Osteoblast (primary cell): ENCODE measurements at places on chromosomes 3 and 15. TPM values are rescaled to one million over a fixed set of nuclear protein-coding genes. Genes with fewer than 3 reads are reported as not detected.

Gene IL17RC
- 42.1 and 47.0 TPM in 2 replicates for total RNA-seq

Gene IMPG2
- 0.29 and 0.36 TPM in 2 replicates for total RNA-seq

Gene REC114
- not detected in 2 replicates for total RNA-seq

Gene ACTC1
- total RNA-seq = not detected in 2 replicates

Gene WDR93
- total RNA-seq = under 0.01 and 0.36 TPM in 2 replicates

Gene GRM7
- total RNA-seq = not detected in 2 replicates

Gene PPP1R14D
- total RNA-seq = not detected in 2 replicates

Gene OR5K4
- not detected in 2 replicates for total RNA-seq

Gene PLCB2
- under 0.01 TPM in 2 replicates for total RNA-seq

Gene MCF2L2
- total RNA-seq = under 0.01 TPM in 2 replicates

Gene MAGI1
- 61.0 and 66.6 TPM in 2 replicates for total RNA-seq

Gene GP9
- total RNA-seq = not detected in 2 replicates

Gene INSYN1
- 3.8 and 4.7 TPM in 2 replicates for total RNA-seq

Gene CADM2
- total RNA-seq = 0.29 TPM in 1 of 2 replicates, not detected in the other

Gene APBA2
- 6.2 and 8.8 TPM in 2 replicates for total RNA-seq

Gene CLDN16
- under 0.01 TPM in 1 of 2 replicates, not detected in the other for total RNA-seq

Gene CLDN18
- not detected in 2 replicates for total RNA-seq

Gene CERS3
- total RNA-seq = not detected in 2 replicates

Gene UBA7
- 76.7 and 81.3 TPM in 2 replicates for total RNA-seq

Gene TLE3
- total RNA-seq = 21.5 and 29.7 TPM in 2 replicates

Gene ADAMTS17
- under 0.01 and 0.29 TPM in 2 replicates for total RNA-seq

Gene NANOGP8
- total RNA-seq = under 0.01 and 1.2 TPM in 2 replicates

Gene FHIT
- 2.4 and 3.3 TPM in 2 replicates for total RNA-seq

Gene GNAT1
- not detected in 2 replicates for total RNA-seq

Gene CD200R1
- total RNA-seq = under 0.01 and 0.29 TPM in 2 replicates

Gene PPCDC
- total RNA-seq = 5.6 and 6.5 TPM in 2 replicates

Gene GALNT15
- total RNA-seq = 6.5 and 7.1 TPM in 2 replicates

Gene IP6K1
- 46.9 and 48.5 TPM in 2 replicates for total RNA-seq

Gene ZNF660
- 5.0 and 5.8 TPM in 2 replicates for total RNA-seq

Gene RTP4
- 2.7 and 4.0 TPM in 2 replicates for total RNA-seq

Gene SERINC4
- not detected in 2 replicates for total RNA-seq

Gene CILP
- under 0.01 TPM in 2 replicates for total RNA-seq

Gene MYO5C
- total RNA-seq = under 0.01 TPM in 2 replicates

Gene TMC3
- not detected in 2 replicates for total RNA-seq

Gene CCR8
- total RNA-seq = not detected in 2 replicates

Gene GAP43
- total RNA-seq = 2.1 and 3.6 TPM in 2 replicates

Gene A4GNT
- total RNA-seq = not detected in 2 replicates

Gene FBN1
- total RNA-seq = 1,453 and 1,556 TPM in 2 replicates

Gene MAPKBP1
- 22.8 and 25.6 TPM in 2 replicates for total RNA-seq

Gene ECE2
- total RNA-seq = not detected in 2 replicates

Gene TPRG1
- total RNA-seq = 3.5 and 6.5 TPM in 2 replicates
